ENCODE measurements at places on chromosomes 5 and 9. TPM values are rescaled to one million over a fixed set of nuclear protein-coding genes. Genes with fewer than 3 reads are reported as not detected.

DNA sequence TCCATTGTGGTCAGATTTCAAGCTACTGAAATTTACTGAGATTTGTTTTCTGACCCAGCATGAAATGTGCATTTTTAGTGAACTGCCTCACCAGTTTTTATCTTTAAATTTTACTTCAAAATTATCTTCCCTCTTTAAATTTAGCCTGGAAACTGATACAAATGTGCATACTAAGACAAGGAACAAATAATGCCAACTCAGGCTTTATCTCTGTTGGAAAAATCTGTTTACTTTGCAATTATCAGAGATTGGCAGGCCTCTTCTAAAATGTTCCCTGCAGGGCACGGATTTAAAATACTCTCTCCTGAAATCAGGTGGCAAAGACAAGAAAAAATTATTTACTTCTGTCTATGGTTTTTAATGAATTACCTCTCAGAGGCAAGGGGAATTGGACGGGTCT lies 151.0 kb upstream of the PTCH1 start:
- no peak overlapping the region for H3K4me3 ChIP-seq
- H3K4me1 ChIP-seq, result no peaks in the 10 kb centered on the region
- H3K27me3 ChIP-seq, result peaks cover 16% of the 10 kb centered on the region
- no peak for DNase-seq
- no peak overlapping the region for H3K27ac ChIP-seq

- H3K4me3 ChIP-seq, result no peak overlapping the region
- peaks cover 4% of the 10 kb centered on the region for H3K36me3 ChIP-seq
- no peak overlapping the region for H3K27ac ChIP-seq
- H3K27me3 ChIP-seq, result no peaks in the 10 kb centered on the region
Observed at GRCh38 chr5:62343428-62343827, 37.4 kb downstream of the KIF2A start.

- H3K36me3 ChIP-seq, result no peaks in the 10 kb centered on the region
- H3K27me3 ChIP-seq, result peaks cover 1% of the 10 kb centered on the region
- H3K27ac ChIP-seq, result no peak overlapping the region
- no peak for DNase-seq
- no peak overlapping the region for H3K4me3 ChIP-seq
- H3K4me1 ChIP-seq, result peaks cover 2% of the 10 kb centered on the region
Observed at GRCh38 chr9:136620441-136621018, 42.2 kb upstream of the EGFL7 start.

DNA sequence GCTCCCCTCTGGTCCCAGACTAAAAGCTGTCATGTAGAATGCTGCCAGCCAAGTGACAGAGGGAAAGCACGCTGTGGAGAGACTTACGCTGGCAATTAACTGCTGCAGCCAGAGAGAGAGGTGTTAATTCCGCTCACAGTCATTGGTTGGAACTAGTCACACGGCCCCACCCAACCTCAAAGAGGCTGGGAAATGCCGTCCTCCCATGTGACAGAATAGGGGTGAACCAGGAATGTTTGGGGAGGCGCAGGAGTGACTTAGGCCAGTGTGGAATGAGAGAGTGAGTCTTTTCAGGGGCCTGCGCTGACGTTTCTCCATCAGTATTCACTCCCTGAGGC lies 87.6 kb downstream of the AMBP start:
- DNase-seq, result no peak
- no peak overlapping the region for H3K4me3 ChIP-seq
- H3K36me3 ChIP-seq, result peaks cover 17% of the 10 kb centered on the region

DNA sequence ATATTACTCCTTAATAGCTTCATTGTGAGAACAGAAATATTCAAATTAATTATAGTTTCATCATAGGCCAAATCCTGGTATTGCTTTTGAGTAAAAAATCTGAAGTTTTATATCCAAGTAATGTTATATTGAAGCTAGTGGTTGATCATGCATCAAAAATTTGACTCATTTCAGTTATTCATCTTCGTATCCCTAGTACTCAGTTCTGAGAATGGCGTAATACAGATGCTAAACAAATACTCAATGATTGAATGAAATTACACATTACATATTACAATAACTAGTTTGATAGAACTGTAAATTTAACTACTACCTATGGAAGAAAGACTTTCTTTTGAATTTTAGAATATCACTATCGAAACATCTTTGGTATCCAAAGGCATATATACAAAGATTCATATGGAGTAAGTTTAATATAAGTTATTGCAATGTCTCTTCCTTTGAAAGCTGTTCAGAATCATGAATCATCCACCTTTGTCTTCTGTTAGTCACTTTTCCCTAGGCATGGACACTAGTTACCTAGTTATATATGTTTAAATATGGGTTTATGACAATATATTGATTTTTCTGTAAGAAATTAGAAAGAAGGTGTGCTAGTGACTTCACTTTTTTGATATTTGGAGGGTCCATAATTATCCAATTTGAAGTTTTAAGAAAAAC lies 5.0 kb upstream of the ZNF462 start:
- peaks cover 22% of the 10 kb centered on the region for H3K4me1 ChIP-seq
- no peak overlapping the region for H3K4me3 ChIP-seq
- no peak overlapping the region for H3K27ac ChIP-seq
- no peaks in the 10 kb centered on the region for H3K36me3 ChIP-seq

DNA sequence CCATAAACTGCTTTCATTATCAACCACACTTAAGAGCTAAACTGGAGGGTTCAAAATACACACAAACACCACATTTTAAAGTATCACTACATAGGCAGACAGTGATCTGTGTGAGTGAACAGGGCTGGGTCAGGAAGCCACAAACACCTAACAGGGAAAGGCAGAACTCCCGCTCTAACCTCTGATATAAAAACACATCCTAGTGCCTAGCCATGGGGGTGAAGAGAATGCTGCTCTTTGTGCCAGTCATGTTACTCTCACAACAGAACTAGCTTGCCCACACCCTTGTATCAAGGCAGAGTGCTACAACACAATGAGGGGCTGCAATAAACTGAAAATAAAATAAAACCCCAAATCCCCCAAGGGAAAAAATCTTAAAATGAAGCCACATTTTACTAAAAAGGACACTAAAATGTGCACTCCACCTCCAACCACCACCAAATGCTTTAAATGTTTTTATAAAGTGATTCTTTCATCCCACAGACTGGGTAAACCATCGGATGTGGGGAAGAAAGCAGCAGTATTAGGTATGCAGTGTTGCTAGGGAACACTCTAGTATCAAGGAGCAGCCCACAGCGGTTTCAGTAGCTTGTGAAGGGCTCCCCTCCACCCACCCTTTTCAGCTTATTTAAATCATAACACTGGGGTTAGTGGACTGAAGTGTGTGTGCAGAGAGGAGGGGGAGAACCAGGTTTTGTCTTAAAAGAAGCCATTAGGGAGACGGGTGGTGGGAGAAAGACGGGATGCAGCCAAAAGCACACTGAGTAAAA lies 64.5 kb downstream of the TMEM161B start:
- DNase-seq, result no peak
- H3K4me1 ChIP-seq, result no peaks in the 10 kb centered on the region
- H3K4me3 ChIP-seq, result no peak overlapping the region
- no peaks in the 10 kb centered on the region for H3K27me3 ChIP-seq

DNA sequence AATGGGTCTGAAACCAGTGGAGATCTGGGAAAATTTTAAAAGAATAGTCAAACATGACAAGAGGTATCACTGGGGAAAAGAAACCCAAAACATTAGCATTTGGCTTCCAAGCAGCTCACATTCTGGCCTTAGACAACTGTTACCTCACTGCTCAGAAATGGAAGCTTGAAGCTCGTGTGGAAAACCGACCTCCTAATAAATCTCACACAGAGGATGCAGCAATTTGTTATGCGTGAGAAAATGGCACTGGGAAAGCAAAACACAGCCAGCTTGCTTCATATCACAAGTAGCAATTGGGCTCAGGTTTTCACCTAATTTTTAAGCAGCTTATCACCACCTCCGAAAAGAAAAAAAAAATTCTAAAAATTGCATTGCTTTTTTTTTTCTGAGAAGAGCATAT lies 103.3 kb upstream of the TAS2R1 start:
- no peak for DNase-seq
- H3K27me3 ChIP-seq, result peaks cover 2% of the 10 kb centered on the region
- H3K27ac ChIP-seq, result no peak overlapping the region
- H3K4me3 ChIP-seq, result no peak overlapping the region
- peaks cover 5% of the 10 kb centered on the region for H3K4me1 ChIP-seq
- H3K36me3 ChIP-seq, result no peaks in the 10 kb centered on the region

- H3K4me1 ChIP-seq, result peaks cover 14% of the 10 kb centered on the region
- H3K4me3 ChIP-seq, result peak overlapping the region; percentile 73
- H3K27me3 ChIP-seq, result peaks cover 3% of the 10 kb centered on the region
- peak; percentile 18 for DNase-seq
Observed at GRCh38 chr5:8340739-8341344, 471.9 kb downstream of the MTRR start.

GRCh38 chr5:127192836-127193338 lies 97.7 kb upstream of the MEGF10 start:
- H3K36me3 ChIP-seq, result no peaks in the 10 kb centered on the region
- no peak overlapping the region for H3K27ac ChIP-seq
- DNase-seq, result no peak

- H3K4me3 ChIP-seq, result no peak overlapping the region
- no peak overlapping the region for H3K27ac ChIP-seq
- DNase-seq, result no peak
- no peaks in the 10 kb centered on the region for H3K27me3 ChIP-seq
- peaks cover 6% of the 10 kb centered on the region for H3K36me3 ChIP-seq
Observed at GRCh38 chr5:145764325-145764724, 70.8 kb downstream of the PRELID2 start.

DNA sequence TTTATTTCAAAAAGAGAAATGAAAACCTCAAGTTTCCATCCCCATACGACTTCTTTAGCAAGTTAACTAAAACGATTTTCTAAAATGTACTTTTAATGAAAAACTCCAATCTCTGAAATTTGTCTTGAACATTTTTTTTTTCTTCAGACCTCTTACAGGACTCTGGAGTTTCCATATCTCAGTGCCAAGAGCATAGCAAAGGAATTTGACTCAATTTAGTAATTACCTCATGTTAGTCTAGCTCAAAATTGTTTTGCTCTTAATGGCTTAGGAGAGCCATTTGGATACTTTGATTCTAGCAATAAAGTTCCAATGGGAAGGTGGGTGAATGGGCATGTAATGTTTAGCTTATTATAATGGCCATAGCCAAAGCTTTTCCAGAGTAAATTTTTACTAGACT lies 26.0 kb upstream of the SPATA31D4 start:
- H3K27ac ChIP-seq, result no peak overlapping the region
- H3K4me3 ChIP-seq, result no peak overlapping the region
- H3K4me1 ChIP-seq, result peaks cover 18% of the 10 kb centered on the region
- no peaks in the 10 kb centered on the region for H3K36me3 ChIP-seq
- H3K27me3 ChIP-seq, result peaks cover 3% of the 10 kb centered on the region

- no peaks in the 10 kb centered on the region for H3K4me1 ChIP-seq
- no peak for DNase-seq
- no peaks in the 10 kb centered on the region for H3K36me3 ChIP-seq
- H3K27ac ChIP-seq, result no peak overlapping the region
- peaks cover 12% of the 10 kb centered on the region for H3K27me3 ChIP-seq
- no peak overlapping the region for H3K4me3 ChIP-seq
Observed at GRCh38 chr9:114574438-114574837, 13.1 kb upstream of the ATP6V1G1 start.

- no peaks in the 10 kb centered on the region for H3K27me3 ChIP-seq
- DNase-seq, result no peak
- H3K4me1 ChIP-seq, result no peaks in the 10 kb centered on the region
- peaks cover 6% of the 10 kb centered on the region for H3K36me3 ChIP-seq
Observed at GRCh38 chr5:51201024-51201423, 182.2 kb upstream of the ISL1 start.

DNA sequence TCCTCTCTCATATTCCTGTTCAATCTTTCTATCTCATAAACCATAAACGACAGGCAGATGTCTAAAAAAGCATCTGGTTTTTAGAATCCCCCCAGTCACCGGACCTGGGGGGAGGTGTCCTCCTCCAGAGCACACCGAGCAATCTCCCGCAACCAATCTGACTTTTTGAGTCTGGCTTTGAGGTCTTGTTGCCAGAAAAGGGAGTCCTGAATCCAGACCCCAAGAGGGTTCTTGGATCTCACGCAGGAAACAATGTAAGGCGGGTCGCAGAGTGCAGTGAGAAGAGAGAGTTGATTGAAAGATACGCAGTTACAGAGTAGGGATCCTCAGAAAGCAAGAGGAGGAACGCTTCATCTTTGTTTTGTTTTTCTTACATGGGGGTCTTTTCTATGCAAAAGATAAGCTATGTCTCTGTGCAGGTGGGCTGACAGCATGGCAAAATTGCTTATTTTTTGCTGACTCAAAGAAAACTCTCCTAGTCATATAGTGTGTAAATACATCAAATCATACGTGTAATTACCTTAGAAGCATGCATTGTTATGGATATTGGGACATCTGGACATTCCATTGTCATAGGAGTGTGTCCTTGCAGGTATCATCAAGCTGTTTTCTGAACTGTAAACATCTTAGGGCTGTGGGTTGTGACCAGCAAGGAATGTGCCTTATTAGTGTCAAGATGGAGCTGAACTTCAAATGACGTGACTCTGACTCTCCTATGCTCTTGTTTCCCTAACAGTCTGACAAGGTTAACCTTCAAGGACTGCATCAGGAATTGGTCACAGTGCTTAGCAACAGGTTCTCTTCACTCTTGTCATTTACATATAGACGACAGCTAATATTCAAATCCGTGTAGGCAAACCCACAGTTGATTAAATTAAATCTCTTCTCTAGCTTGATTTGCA lies 159.3 kb upstream of the DAPK1 start:
- H3K27ac ChIP-seq, result no peak overlapping the region
- peaks cover 11% of the 10 kb centered on the region for H3K27me3 ChIP-seq
- peaks cover 23% of the 10 kb centered on the region for H3K4me1 ChIP-seq
- peak overlapping the region; percentile 83 for H3K4me3 ChIP-seq

DNA sequence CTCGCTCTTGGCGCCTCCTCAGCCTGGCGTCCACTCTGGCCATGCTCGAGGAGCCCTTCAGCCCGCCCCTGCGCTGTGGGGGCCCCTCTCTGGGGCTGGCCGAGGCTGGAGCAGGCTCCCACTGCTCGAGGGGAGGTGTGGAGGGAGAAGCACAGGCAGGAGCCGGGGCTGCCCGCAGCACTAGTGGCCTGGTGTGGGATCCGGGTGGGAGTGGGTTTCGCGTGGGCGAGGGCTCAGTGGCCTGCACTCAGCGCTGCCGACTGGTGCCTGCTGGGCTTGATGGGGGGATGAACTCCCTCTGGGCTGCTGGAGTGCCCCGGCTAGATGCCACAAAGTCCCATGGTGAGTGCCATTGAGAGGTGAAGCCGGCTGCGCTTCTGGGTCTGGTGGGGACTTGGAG lies 4.4 kb upstream of the HSPA4 start:
- H3K4me1 ChIP-seq, result peaks cover 55% of the 10 kb centered on the region
- DNase-seq, result no peak
- peaks cover 16% of the 10 kb centered on the region for H3K36me3 ChIP-seq
- H3K27me3 ChIP-seq, result no peaks in the 10 kb centered on the region
- H3K27ac ChIP-seq, result no peak overlapping the region

GRCh38 chr5:42074353-42074752 lies 149.3 kb downstream of the FBXO4 start:
- no peaks in the 10 kb centered on the region for H3K4me1 ChIP-seq
- H3K36me3 ChIP-seq, result no peaks in the 10 kb centered on the region
- H3K27ac ChIP-seq, result no peak overlapping the region

SLCO6A1 gene
- total RNA-seq, result not detected

IFNA13 gene
- not detected for total RNA-seq

CDKN2B-AS1 gene
- 0.83 TPM for total RNA-seq

PIP5K1B gene
- total RNA-seq, result not detected

DOLK gene
- 32.3 TPM for total RNA-seq

Measured in HFFc6 (cell line).